ENCODE measurements at places on chromosomes 3 and 15.

GRCh38 chr15:98876451-98877369, 130.9 kb downstream of the PGPEP1L start:
- DNase-seq: no peak

DNA sequence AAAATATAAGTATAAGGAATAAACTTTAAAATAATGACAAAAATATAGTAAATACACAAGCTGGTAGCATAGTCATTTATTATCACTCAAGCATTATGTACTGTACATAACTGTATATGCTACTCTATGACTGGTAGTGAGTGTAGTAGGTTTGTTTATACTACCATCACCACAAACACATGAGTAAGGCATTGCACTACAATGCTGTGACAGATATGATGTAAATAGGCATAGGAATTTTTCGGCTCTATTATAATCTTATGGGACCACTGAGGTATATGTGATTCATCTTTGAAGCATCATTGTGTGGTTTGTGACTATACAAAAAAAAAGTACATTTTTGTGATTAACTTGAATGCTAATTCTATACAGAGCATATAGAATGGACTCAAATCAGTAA, 35.3 kb upstream of the FBN1 start:
- DNase-seq: peak; percentile 86

- no peak for DNase-seq
These were observed 2.3 kb upstream of the CCR8 start for GRCh38 chr3:39327053-39327745.

DNA sequence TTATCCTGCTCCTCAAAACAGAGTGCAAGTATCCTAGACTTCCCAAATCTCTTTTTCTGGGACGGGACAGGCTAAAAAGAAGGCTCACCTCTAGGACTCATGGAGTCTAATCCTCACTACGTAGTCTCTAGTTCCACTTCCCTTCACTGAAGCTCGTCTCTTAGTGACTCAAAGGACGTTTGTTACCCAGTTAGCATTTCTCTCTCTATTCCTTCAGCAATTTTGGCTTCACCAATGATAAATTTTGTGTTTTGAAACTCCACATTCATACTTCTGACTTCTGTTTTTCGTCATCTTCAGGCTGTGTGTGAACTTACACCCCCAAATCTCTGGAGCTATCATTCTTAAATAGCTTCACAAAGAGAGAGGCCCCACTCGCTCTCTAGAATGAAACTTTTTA, 627.1 kb downstream of the NAALADL2 start:
- no peak for DNase-seq

DNA sequence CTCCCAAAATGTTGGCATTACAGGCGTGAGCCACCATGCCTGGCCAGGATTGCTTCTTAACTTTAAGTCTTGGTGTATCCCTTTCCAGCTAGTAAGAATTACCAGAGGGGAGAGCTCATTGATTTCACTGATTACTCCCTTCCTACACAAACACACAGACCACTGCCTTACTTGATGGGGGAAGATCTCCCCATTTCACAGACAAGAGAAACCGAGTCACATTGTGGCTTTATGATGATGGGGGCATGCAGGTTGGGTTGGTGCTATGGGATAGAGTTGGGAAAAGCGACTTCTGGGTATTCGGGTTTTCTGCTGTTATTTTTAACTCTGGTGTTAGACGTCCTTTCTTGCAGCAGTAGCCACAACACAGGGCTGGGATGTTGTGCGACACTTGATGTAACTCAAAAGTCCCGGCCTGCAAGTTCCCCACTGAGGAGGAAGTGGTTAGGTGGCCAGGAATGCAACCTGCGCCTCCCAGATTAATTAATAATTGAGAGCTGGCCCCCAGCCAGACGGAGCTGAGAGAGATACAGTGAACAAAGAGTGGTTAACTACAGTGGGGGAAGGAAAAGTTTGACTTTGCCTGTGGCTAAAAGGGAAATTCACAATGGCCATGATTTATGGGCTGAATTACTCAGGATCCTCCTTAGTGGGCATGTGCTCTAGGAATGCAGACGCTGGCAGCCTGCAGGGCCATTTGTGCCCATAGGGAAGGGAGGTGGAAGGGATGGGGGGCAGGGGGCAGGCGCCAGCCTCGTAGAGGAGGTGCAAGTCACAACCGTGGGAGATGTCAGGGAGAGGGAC, 63.6 kb downstream of the SMAD6 start:
- DNase-seq: peak; percentile 53

DNA sequence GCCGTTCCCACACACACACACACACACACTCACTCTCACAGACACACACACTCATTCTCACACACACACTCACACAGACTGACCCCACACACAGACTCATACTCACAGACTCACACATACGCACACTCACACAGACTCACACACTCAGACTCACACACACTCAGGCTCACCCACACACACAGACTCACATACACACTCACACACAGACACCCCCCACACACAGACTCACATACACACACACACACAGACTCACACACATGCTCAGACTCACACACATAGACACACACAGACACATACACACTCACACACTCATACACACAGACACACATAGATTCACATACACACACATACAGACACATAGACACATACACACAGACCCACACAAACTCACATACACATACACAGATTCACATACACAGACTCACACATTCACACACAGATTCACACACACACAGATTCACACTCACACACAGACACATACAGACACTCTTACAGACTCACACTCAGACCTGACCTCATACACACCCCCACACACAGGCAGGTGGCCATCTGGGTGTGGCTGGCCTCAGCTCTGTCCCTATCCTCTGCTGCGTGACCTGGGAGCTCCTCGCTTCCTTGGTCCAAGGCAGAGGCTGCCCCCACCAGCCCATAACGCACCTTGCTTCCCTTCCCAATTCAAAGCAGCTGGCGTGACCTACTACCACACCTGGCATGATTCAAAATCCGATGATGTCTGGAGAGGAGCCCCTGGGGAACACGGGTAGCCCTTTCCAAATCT, 1.9 kb downstream of the C3orf22 start:
- DNase-seq: no peak

DNA sequence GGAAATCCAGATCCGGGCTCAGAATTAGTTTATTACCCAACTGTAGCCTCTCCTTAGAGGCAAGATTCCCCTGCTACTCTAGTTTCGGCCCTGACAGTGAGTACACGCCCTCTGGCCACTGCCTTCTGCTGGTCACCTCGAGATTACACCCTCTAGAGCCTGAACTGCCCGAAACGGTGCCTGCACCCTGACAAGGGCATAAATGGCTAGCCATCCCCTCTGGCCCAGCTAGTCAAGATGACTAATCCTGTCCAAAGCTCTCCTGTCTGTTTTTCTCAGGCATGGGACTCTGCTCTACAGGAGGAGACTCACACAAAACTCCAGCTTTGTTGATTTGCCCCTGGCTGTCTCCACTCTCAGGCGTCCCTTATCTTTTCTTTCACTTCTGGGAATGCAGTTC, 150.5 kb upstream of the UBE2E2 start:
- DNase-seq: no peak

DNA sequence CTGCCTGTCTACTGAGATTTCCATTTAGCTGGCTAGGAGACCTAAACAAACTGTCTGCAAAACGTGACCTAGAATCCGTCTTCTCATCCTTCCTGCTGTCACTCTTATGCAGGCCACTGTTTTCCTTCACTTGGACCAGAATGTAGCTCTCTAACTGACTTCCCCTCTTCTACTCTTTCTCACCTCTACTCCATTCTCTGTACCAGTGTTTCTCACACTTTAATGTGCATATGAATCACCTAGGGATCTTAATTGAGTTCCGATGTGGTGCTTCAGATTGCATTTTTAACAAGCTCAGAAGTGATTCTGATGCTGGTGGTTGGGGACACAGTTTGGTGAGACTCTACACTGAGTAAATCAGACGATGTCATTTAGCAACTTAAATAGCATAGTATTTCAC, 1.6 kb upstream of the GBE1 start:
- no peak for DNase-seq

DNA sequence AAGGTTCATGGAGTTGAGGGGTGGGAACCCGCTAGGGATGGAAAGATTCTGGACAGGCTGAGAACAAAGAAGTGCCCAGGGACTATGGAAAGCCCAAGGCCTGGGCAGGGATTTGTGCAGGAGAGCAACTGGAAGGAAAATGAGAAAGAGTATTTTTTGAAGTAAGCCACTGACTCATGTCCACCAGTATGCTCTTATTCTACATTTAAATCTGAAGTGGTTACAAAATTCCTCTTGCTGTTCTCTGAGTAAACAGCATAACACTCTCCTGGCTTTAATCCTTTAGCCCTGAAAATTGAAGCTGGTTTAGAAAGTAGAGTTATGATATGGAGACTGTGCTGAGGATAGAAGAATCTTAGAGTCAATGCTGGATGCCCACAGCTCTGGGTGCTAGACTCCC, 165.2 kb downstream of the ISL2 start:
- peak; percentile 3 for DNase-seq

DNA sequence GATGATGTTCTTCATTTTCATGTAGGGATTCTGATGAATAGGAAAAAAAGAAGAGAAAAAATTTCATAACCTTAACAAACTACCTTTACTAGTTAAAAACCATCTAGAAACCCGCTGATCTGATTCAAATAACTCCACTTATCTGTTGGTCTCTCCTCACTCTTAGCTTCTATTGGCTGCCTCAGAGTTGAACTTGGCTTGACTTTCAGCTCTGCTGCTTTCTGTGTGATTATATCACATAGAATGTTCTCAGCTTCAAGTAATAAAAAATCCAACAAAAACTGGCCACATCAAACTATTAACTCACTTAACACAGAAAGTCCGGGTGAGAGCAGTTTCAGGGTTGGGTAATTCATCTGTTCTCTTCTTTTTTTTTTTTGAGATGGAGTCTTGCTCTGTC, 126.8 kb upstream of the RASGRP1 start:
- no peak for DNase-seq

- peak; percentile 22 for DNase-seq
These were observed 799 bp downstream of the VPS33B start for GRCh38 chr15:91021516-91022074.

GRCh38 chr15:68608206-68608843, 29.5 kb downstream of the CORO2B start:
- peak; percentile 91 for DNase-seq

DNA sequence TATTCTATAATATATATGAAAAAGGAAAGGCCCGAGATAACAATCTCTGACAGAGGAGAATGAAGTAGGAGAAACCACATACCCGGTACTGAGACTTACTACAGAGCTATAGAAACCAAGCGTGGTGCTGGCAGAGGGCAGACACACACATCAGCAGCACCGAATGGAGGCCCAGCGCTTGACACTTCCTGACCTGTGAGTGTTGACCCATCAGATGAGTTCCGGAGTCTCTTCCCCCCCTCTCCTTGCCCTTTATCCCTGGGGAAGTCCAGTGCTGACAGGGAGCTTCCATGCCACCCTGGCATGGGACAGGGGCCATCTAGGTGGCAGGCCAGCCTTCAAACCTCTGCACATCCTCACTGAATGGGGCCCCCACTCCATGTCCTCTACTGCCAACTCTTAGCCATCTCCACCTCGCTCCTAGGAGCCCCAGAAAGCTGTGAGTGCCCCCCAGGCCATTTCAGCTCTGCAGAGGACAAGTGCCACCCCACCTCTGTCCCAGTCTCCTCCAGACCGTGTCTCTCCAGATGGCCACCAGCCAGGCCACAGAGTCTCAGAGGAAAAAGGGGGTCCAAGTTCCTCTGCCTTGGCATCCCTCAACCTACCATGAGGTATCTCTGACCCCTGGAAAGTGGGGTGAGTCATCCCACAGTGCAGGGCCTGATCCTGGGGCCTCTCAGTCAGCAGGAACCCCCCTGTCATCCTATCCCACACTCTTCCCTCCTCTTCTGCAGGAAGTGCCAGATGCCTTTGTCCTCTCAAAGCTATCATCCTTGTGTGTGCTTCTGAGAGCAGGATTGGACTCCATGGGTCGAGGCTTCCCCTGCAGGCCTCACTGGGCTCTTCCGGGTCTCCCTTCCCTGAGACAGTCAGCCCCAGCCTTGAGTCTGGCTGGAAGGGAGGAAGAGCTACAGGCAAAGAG, 116.5 kb upstream of the ALDH1A3 start:
- no peak for DNase-seq

All from astrocyte of the spinal cord (primary cell).